MCF 10A (cell line): ENCODE measurements at places on chromosomes 1 and 21. TPM values are rescaled to one million over a fixed set of nuclear protein-coding genes. Genes with fewer than 3 reads are reported as not detected.
A peak's percentile ranks its signal among the peaks of the same experiment; 100 is the strongest.

The AK5 gene
- total RNA-seq: not detected in 2 replicates

The HRNR gene
- not detected in 2 replicates for total RNA-seq

The CHIT1 gene
- not detected in 2 replicates for total RNA-seq

The EXTL1 gene
- total RNA-seq: not detected in 2 replicates

GRCh38 chr1:241870336-241870735 lies 22.3 kb downstream of the EXO1 start:
- H3K36me3 ChIP-seq: peaks cover 24% of the 10 kb centered on the region
- H3K4me3 ChIP-seq: no peak overlapping the region
- DNase-seq: no peak
- H3K4me1 ChIP-seq: no peaks in the 10 kb centered on the region
- no peaks in the 10 kb centered on the region for H3K27me3 ChIP-seq
- H3K27ac ChIP-seq: peak overlapping the region; percentile 38

The ZSWIM5 gene
- total RNA-seq: 0.14 and 0.32 TPM in 2 replicates

The UMODL1 gene
- not detected in 2 replicates for total RNA-seq

DNA sequence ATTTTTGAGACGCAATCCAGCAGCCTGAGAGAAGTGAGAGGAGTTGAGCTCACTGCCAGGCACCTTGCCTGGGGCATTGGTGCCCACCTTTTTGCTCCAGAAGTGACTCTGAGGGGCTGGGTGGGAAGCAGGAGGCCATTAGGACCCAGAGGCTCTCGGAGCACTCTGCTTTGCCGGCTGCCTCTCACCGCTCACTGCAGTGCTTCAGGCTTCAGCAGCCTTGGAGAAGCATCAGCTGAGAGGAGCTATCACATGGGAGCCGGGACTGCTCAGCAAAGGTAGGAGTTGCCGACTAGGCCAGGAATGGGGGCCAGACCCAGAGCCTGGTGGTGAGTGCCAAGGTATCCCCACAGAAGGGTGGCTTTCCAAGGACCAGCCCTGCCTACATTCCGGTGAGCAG lies at the start of gene GPR61:
Gene GPR61, plus strand, starts transcription at position 197 of the 400 bp plus-strand sequence. CDS start 3,151 bp downstream, outside the sequence.
- H3K27ac ChIP-seq: no peak within 1 kb of the TSS
- H3K4me1 ChIP-seq: no peaks in the 10 kb centered on the region
- no peak within 1 kb of the TSS for H3K4me3 ChIP-seq
- no peaks in the 10 kb centered on the region for H3K27me3 ChIP-seq
- no peak for DNase-seq

DNA sequence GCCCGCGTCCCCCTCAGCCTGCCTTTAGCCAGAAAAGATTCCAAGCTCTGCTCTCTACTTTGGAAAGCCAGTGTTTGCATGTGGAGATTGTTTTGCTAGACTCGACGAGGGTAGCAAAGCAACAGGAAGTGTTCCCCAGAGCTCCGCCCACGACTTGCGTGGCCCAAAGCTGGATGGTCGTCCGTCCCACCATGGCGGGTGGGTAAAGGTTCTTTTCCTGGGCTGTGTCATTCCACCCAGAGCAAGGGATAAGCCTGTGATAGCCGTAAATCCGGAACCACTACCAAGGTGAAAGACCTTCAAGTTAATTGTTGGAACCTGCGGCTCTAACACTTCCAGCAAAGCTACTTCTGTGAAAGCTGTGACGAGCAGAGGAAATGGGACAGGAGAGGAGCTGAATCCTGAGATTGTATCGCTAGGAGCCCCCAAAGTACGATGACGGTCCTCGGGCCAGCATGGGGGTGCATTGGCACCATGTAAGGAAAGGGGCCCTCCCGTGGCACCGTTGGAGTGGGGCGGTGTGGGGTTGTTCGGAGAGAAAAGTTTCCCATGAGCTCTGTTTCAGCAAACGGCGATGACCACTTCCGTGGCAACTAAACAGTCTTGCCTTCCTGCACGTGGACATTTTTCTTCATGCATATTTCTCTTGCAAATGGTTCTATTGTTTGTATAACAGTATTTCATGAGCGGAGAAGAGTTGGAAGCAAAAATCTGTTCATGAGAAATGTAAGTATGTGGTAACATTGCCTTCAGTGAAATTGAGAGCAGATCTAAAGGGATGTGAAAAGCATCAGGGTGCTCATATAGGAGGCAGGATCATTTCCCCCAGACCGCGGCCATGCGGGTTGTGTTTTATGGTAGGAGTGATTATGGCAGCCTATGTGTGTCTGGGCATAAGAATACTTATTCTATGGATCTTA lies 8.4 kb downstream of the MX2 start:
- no peak overlapping the region for H3K27ac ChIP-seq
- no peaks in the 10 kb centered on the region for H3K36me3 ChIP-seq
- peaks cover 12% of the 10 kb centered on the region for H3K27me3 ChIP-seq
- no peak overlapping the region for H3K4me3 ChIP-seq

The LCE2D gene
- not detected in 2 replicates for total RNA-seq

The JAM2 gene
- 0.07 TPM in 1 of 2 replicates, not detected in the other for total RNA-seq

The PADI3 gene
- total RNA-seq: 0.12 TPM in 1 of 2 replicates, not detected in the other

The PHACTR4 gene
- total RNA-seq: 50.7 and 56.4 TPM in 2 replicates

GRCh38 chr1:63428815-63429214 lies 61.4 kb downstream of the ALG6 start:
- no peaks in the 10 kb centered on the region for H3K36me3 ChIP-seq
- no peaks in the 10 kb centered on the region for H3K27me3 ChIP-seq
- no peak overlapping the region for H3K27ac ChIP-seq
- H3K4me1 ChIP-seq: no peaks in the 10 kb centered on the region
- DNase-seq: no peak
- H3K4me3 ChIP-seq: no peak overlapping the region

DNA sequence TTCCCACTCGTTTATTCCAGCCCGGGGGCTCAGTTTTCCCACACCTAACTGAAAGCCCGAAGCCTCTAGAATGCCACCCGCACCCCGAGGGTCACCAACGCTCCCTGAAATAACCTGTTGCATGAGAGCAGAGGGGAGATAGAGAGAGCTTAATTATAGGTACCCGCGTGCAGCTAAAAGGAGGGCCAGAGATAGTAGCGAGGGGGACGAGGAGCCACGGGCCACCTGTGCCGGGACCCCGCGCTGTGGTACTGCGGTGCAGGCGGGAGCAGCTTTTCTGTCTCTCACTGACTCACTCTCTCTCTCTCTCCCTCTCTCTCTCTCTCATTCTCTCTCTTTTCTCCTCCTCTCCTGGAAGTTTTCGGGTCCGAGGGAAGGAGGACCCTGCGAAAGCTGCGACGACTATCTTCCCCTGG lies 716 bp downstream of the OLIG2 start:
- H3K4me1 ChIP-seq: peaks cover 6% of the 10 kb centered on the region
- peaks cover 94% of the 10 kb centered on the region for H3K27me3 ChIP-seq
- H3K27ac ChIP-seq: no peak overlapping the region
- H3K36me3 ChIP-seq: peaks cover 4% of the 10 kb centered on the region
- no peak for DNase-seq

The SPRR3 gene
- not detected in 2 replicates for total RNA-seq

GRCh38 chr1:41617336-41617735 lies 132.9 kb upstream of the EDN2 start:
- no peaks in the 10 kb centered on the region for H3K36me3 ChIP-seq
- no peaks in the 10 kb centered on the region for H3K27me3 ChIP-seq
- H3K27ac ChIP-seq: no peak overlapping the region
- no peak for DNase-seq
- H3K4me1 ChIP-seq: peaks cover 52% of the 10 kb centered on the region

DNA sequence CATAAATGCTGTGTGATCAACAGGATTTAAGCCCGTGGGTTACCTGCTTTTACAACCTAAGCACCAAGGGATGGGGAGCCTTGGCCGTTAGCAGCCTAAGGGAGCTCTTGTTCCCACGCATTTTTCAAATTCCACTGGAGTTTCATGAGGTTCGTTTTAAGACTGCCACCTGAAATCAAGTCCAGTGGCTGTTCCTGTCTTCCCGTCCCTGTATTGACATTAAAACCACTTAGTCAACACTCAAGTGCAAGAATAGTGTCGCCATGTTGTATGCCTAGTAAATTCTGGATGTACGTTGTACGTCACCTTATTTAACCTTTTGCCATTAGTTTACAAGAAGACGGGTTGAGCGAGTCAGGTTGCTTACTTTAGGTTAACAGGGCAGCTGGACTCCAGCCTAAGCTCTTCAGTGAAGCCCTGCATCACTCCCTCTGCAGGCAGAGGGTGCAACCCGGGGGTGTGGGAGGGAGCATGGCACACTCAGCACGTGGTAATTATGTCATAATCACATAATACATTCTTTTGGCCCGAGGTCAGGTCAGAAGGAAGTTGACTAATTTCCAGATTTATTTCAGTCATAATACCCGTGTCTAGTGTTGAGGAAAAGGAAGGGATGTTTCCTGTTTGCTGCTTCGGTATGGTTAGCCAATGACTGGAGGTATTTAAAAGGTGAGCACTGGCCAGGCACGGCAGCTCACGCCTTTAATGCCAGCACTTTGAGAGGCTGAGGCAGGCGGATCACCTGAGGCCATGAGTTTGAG lies 42.5 kb downstream of the CNST start:
- H3K27me3 ChIP-seq: no peaks in the 10 kb centered on the region
- peak overlapping the region; percentile 95 for H3K27ac ChIP-seq
- peak; percentile 99 for DNase-seq
- H3K4me3 ChIP-seq: peak overlapping the region; percentile 66

- DNase-seq: no peak
- H3K27ac ChIP-seq: no peak overlapping the region
- H3K36me3 ChIP-seq: no peaks in the 10 kb centered on the region
- H3K27me3 ChIP-seq: peaks cover 60% of the 10 kb centered on the region
- H3K4me1 ChIP-seq: no peaks in the 10 kb centered on the region
- no peak overlapping the region for H3K4me3 ChIP-seq
Observed at GRCh38 chr1:218048828-218049420, 236.2 kb upstream of the RRP15 start.

- peak overlapping the region; percentile 89 for H3K27ac ChIP-seq
- no peaks in the 10 kb centered on the region for H3K27me3 ChIP-seq
- peaks cover 19% of the 10 kb centered on the region for H3K36me3 ChIP-seq
- peaks cover 71% of the 10 kb centered on the region for H3K4me1 ChIP-seq
- peak; percentile 97 for DNase-seq
Observed at GRCh38 chr1:67749844-67750690, 65.1 kb downstream of the GADD45A start.

- H3K4me3 ChIP-seq: no peak overlapping the region
- no peaks in the 10 kb centered on the region for H3K4me1 ChIP-seq
- DNase-seq: no peak
Observed at GRCh38 chr1:5997316-5997715, 5.1 kb upstream of the NPHP4 start.

The AGT gene
- total RNA-seq: not detected in 2 replicates

DNA sequence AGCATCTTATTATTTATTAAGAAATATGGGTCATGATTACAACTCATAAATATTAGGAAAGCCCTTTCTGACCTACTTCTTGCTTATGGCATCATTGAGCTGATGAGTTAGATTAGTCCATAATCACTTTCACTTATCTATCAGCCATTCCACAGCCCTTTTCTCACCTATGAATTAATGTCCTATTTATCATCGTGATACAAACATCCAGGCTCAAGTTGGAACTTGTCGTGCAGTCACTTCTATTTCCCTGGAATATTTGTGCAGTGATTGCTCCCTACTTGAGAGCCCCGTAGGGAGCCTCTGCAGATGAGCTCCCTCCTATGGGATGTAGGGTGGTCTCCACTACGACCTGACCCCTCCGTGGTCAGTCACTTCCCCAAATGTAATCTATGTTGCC lies 8.1 kb upstream of the F3 start:
- H3K36me3 ChIP-seq: no peaks in the 10 kb centered on the region
- no peak for DNase-seq
- H3K4me3 ChIP-seq: no peak overlapping the region
- H3K4me1 ChIP-seq: peaks cover 25% of the 10 kb centered on the region
- H3K27ac ChIP-seq: no peak overlapping the region

DNA sequence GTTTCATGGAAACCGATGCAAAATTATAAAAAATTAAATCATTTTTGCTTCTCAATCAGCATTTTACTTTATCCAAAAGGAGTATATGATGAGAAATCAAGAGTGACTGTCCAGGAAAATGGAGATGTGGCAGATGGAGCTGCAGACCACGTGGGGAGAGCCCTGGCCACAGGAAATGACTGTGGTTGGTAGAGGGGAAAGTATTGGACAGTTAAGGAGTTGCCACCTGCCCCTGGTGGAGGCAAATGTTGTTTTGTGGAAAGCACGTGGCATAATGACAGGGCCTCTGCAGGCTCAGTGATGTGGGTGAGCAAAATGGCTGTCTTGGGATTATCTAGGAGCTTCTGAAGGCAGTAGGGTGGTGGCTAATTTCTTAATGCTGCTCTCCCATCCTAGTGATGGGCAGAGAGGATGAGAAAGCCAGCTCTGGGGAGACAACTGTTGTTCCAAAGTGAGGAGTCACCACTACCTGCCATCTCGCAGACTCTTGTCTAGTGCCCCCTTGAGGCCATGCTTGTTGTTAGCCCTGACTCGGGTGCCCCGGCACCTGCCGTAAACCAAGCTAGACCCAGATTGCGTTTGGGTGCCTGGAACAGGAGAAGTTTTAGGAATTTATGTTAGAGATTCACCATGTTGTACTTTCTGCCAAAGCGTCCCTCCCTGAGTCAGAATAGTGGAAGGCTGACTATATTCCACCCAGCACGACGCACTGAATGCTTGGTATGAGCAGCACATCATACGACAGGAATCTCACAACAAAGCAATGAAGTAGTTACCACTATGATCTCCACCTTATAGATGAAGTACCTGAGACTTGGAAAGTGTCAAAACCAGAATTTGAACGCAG lies 144.0 kb downstream of the ROR1 start:
- H3K27me3 ChIP-seq: no peaks in the 10 kb centered on the region
- peak; percentile 46 for DNase-seq
- no peak overlapping the region for H3K4me3 ChIP-seq
- no peak overlapping the region for H3K27ac ChIP-seq

- H3K27ac ChIP-seq: no peak overlapping the region
- H3K4me1 ChIP-seq: peaks cover 13% of the 10 kb centered on the region
- H3K4me3 ChIP-seq: no peak overlapping the region
- DNase-seq: peak; percentile 25
Observed at GRCh38 chr1:207397525-207397926, 56.6 kb upstream of the CR2 start.

DNA sequence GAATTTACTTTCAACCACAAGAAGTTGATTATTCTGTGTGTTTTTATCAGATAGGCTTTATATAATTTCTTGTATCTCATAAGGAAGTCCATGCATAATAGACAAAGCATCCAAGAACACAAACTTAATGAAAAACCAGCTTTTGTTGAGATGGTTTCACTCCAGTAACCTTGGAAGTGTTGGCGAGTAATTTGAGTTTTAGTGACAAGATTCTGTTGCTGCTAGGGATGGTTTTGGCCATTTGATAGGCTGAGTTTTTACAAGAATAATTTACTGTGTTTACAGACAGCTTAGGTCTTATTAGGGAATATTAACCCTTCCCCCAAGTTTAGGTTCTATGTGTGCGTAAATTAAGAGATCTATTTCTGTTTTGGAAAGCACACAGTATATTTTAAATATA lies 513.6 kb downstream of the USP25 start:
- DNase-seq: no peak
- H3K27ac ChIP-seq: no peak overlapping the region

- DNase-seq: no peak
- peaks cover 26% of the 10 kb centered on the region for H3K36me3 ChIP-seq
- no peaks in the 10 kb centered on the region for H3K4me1 ChIP-seq
- H3K4me3 ChIP-seq: no peak overlapping the region
- H3K27ac ChIP-seq: no peak overlapping the region
- no peaks in the 10 kb centered on the region for H3K27me3 ChIP-seq
Observed at GRCh38 chr1:61931587-61932279, 189.5 kb downstream of the PATJ start.

GRCh38 chr1:11501906-11502485 lies 23.0 kb downstream of the DISP3 start:
- DNase-seq: no peak
- no peaks in the 10 kb centered on the region for H3K4me1 ChIP-seq
- peaks cover 19% of the 10 kb centered on the region for H3K27me3 ChIP-seq
- H3K27ac ChIP-seq: no peak overlapping the region
